ENCODE measurements at places on chromosomes 5 and 9. TPM values are rescaled to one million over a fixed set of nuclear protein-coding genes. Genes with fewer than 3 reads are reported as not detected.

Gene ARHGEF37
- 3.6 TPM for total RNA-seq

Gene CDH18
- 4.3 TPM for total RNA-seq

Gene CTXN3
- 2.6 TPM for total RNA-seq

Gene TAF1L
- 4.3 TPM for total RNA-seq

Gene TUSC1
- total RNA-seq: 20.7 TPM

Gene OMD
- 17.1 TPM for total RNA-seq

Gene TYRP1
- total RNA-seq: 8.4 TPM

Gene NUTM2G
- total RNA-seq: 0.48 TPM

All from umbilical cord (tissue), 2 donors.